ENCODE measurements at places on chromosomes 4 and X.

DNA sequence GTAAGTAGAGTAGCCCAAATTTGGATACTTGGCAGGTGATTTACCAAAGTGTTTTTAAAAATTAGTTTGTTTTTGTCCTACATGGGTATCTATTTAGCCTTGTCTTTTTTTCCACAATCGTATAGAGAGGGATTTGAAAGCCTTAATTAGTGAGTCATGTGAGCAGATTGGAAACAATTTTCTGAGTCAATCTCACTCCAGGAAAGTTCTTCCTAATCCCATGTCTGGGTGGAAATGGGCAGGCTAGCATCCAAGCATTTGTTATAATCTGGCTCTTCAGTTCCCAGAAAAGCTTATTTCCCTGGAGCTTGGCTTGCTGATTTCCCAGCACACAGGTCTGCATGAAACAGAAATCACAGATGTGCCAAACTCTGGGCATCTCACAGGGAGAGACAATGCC, 426.9 kb upstream of the BOD1L1 start:
- DNase-seq: no peak

DNA sequence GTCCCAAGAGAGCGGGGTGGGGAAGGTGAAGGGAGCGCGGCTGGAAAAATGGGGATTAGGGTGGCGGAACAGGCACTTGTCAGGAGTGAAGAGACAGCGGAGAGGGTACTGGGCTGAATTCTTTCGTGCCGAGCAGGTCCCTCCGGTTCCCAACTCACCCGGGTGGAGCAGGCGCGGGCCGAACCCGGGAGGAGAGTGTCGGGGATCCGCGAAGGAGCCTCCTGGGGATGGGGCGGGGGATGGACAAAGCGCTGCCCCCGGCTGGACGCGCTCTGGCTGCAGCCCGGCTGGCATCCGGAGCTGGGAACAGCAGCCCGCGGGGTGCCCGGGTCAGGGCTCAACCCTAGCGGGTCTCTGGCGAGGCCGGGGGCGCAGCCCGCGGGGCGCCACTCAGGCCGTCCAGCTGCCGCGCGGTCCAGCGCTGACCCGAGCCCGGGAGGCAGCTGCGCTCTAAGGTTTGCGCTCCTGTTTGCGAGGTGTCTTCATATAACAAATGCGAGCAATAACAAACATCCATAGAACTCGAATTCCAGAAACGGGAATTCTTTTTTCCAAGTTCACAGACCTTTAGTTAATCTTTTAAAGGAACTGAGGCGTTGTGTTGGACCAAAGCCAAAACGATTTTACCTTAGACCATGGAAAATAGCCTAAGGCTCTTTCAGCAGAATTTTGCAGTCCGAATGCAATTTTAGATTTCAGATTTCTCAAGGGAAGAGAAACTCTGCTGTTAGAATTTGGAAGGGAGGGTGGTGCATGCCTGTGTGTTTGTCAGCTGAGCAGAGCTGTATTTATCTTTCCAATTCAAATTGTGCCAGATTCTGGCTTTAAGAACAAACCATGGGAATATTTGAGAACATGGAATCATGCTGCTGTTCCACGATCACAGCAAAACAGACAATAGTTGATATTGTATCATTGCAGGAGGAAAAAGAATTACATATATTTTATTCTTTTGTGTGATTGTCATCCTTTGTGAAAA, 744 bp downstream of the NPY5R start:
- DNase-seq: no peak

DNA sequence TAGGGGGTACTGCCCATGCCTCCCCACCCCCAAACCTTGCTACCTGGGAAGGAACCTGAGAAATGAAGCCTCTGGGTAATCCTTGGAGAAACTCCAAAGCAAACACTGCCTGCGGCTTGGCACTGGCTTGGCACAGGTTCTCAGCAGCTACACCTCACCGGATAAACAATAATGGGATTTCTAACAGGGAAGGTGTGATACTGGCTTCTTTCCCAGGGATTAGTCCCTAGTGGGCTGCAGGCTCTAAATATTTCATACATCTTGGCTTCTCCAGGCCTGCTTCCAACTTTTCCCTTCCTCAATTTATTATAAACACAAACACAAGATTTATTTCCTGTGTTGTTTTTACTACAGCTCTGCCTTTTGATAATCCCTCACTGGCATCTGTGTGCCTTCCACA, 12.5 kb downstream of the SEC24D start:
- no peak for DNase-seq

DNA sequence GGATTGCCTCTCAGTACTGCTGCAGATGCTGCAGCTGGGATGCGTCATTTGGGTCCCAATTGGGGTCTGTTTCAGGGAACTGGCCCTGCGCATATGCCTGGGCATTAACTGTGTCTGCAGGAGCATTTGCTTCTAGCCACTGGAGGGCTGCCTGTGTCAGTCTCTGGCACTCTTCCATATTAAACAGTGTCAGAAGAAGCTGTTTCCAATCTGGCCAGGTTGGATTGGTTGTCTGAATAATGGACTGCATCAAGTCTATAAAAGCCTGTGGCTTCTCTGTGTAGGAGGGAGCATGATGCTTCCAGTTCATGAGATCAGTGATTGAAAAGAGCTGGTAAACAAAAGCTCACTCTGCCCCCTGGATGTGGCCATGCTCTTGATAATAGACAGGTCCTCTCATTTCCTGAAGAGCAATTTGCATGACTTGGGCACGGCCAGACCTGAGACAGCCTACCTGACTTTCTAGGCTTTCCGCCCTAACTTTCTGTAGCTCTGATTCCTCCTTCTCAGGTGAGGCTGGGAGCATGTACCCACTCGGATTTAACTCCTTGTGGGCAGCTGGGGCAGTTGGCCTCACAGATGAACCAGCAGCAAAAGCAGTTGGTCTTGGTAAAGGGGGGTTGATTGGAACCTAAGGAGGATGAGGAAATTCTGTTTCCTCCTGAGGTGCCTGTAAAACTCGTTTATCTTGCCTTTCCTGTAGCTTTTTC, 29.2 kb downstream of the SULT1E1 start:
- DNase-seq: peak; percentile 67

- DNase-seq: peak; percentile 79
Observed at GRCh38 chr4:154719087-154719486, 24.7 kb upstream of the LRAT start.

- DNase-seq: no peak
Observed at GRCh38 chr4:7442574-7443162, 7.9 kb upstream of the PSAPL1 start.

DNA sequence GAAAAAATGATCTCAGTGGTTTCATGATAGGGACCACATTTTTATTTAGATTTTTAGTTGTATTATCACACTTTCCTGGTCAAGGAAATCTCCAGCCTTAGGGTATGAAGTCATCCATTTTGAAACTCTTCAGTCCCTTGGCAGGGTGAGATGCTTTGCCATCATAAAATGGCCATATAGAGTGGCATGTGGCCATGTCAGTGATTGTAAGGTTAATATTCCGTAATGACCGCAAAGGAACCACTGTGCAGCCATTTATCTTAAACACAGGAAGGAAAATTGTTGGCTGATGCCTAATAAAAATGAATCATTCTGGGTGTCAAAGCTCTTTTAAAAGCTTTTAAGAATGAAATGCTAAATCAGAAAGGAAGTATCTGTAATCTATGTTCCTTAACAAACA, 35.6 kb downstream of the COMMD8 start:
- no peak for DNase-seq

DNA sequence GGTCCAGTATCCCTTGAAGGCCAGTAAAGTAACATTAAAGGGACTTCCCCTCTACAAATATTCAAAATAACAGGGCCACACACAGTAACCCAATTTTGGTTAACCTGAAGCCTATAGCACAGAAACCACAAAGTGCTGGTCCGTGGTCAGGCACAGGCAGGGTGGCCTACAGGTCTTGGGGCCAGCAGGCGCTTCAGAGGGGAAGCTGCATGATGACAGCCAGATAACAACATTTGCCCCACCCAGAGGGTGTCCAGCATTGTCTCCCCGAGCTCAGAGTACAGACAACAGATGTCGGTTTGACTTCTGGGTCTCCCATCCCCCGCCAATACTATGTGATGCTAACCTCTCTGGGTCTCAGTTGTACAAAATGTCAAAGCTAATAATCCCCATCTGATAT, 51.1 kb downstream of the SH3KBP1 start:
- DNase-seq: no peak

GRCh38 chr4:14340321-14340720, 662.0 kb upstream of the CPEB2 start:
- DNase-seq: no peak

- DNase-seq: peak; percentile 31
Observed at GRCh38 chr4:188707036-188707435, 567.8 kb downstream of the TRIML1 start.

- DNase-seq: peak; percentile 61
Observed at GRCh38 chr4:2860391-2861348, 17.0 kb downstream of the ADD1 start.

DNA sequence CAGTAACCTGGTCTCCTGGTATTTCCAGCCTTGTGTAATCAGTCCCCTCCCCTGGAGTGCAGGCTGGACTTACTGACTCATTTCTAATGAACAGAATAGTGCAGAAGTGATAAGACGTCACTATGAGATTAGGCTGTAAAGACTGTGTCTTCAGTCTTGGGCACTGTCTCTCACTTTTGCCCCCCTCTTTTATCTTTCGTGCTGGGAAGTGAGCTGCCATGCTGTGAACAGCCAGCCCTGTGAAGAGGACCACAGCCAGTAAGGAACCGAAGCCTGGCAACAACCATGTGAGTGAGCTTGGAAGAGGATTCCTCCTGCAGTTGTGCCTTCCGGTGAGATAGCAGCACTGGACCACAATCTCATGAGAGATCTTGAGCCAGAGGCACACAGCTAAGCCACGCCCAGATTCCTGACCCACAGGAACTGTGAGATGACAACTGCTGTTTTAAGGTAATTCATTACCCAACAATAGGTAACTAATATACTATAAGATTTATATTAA, 67.5 kb upstream of the GPR34 start:
- peak; percentile 74 for DNase-seq

- DNase-seq: no peak
Observed at GRCh38 chr4:106450249-106450648, 81.7 kb upstream of the GIMD1 start.

DNA sequence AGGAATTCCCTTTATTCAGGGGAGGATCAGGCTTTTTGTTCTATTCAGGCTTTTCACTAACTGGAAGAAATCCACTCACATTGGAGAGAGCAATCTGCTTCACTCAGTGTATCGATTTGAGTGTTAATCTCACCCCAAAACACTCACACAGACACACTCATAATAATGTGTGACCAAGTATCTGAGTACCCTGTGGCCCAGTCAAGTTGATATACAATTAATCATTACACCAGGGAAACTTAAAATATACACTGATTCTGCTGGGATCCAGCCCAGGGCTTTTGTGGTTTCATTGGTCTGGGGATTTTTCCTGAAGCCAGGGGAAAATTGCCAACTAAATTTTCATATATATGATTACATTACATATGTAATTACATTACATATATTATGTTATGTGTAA, 44.0 kb upstream of the GATB start:
- DNase-seq: peak; percentile 11

GRCh38 chr4:45100956-45101818, 374.8 kb upstream of the GNPDA2 start:
- peak; percentile 33 for DNase-seq

- DNase-seq: peak; percentile 85
Observed at GRCh38 chr4:109472343-109472761, 38.7 kb downstream of the SEC24B start.

DNA sequence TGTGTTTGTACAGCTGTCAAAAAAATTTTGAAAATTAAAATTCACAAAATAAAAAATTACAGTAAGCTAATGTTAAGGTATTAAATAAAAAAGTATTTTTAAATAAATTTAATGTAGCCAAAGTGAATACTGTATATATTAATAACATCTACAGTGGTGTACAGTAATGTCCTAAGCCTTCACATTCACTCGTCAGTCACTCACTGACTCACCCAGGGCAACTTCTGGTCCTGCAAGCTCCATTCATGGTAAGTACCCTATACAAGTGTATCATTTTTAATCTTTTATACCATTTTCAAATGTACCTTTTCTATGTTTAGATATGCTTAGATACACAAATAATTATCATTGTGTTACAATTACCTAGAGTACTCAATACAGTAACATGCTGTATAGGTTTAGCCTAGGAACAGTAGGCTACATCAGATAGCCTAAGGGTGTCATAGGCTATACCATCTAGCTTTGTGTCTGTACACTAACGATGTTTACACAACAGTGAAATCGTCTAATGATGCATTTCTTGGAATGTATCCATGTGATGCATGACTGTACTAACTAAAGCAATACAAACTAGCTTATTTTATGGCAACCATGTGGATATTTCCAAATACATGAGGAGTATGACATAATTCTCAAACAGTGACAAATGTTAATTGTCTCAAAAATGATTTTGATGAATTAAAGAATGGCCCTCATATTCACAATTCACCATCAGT, 13.7 kb downstream of the DDX60 start:
- DNase-seq: peak; percentile 22

DNA sequence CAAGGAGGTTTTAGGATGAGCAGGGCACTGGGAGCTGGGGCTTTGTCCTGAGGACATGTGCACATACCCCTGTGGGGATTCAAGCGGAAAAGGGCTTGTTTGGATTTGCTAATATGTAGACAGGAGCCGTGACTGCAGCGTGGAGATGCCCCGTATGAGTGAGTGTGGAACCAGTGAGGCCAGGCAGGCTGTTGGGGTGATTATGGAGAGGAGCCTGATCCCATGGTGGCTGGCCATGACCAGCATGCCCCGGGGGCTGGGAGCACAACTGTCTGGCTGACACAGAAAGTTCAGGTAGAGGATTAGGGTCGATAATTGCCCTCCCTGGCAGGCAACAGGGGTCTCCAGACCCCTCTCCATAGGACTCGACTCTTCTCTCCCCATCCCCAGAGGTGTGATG, 68.8 kb upstream of the STX18 start:
- no peak for DNase-seq

DNA sequence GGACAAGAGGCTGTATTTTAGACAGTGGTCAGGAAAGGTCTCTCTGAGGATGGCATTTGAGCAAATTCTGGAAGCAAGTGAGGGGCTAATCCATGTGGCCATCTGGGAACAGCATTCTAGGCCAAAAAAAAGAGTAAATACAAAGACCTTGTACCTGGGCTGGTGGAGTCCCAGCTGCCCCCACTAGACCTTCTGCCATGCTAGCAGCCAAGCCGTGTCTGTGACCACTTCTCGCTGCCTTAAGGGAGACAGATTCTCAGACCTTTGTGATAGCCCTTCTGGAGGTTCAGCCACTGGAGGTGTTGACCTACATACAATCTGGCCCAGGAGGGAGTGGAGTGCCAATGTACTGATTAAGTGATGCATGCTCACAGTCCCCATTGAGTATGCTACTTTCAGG, 506.2 kb downstream of the MID1IP1 start:
- DNase-seq: no peak

GRCh38 chrX:57282568-57282967, 3.9 kb upstream of the FAAH2 start:
- DNase-seq: no peak

- DNase-seq: peak; percentile 42
Observed at GRCh38 chr4:16199093-16199492, 27.2 kb downstream of the TAPT1 start.

GRCh38 chr4:182263562-182263961, 20.4 kb downstream of the TENM3 start:
- DNase-seq: no peak

GRCh38 chr4:17500574-17500973, 11.3 kb downstream of the QDPR start:
- DNase-seq: no peak

- DNase-seq: peak; percentile 41
Observed at GRCh38 chrX:118272242-118272641, 73.7 kb upstream of the WDR44 start.

All from iris pigment epithelial cell (primary cell).